Ovary (tissue), 10 donors: ENCODE measurements at places on chromosomes 2 and 18. TPM values are rescaled to one million over a fixed set of nuclear protein-coding genes. Genes with fewer than 3 reads are reported as not detected.

- peak; percentile 42 for DNase-seq
Measured at GRCh38 chr18:11909591-11910026, 1.5 kb upstream of the MPPE1 start.

NYAP2 gene
- not detected for total RNA-seq

SCN3A gene
- 0.20 TPM for total RNA-seq

- no peak for DNase-seq
Measured at GRCh38 chr2:232592772-232593395, 40.5 kb upstream of the EFHD1 start.

- DNase-seq = no peak
Measured at GRCh38 chr2:120360307-120360855, 14.4 kb downstream of the INHBB start.

GRCh38 chr2:11933854-11934253 is 187.4 kb downstream of the LPIN1 start:
- no peak for DNase-seq

DNAJC5G gene
- not detected for total RNA-seq

GRCh38 chr2:210113614-210114235 is 57.5 kb downstream of the KANSL1L start:
- DNase-seq = no peak

GRCh38 chr18:51211552-51211951 is 14.1 kb upstream of the MEX3C start:
- DNase-seq = no peak

DNA sequence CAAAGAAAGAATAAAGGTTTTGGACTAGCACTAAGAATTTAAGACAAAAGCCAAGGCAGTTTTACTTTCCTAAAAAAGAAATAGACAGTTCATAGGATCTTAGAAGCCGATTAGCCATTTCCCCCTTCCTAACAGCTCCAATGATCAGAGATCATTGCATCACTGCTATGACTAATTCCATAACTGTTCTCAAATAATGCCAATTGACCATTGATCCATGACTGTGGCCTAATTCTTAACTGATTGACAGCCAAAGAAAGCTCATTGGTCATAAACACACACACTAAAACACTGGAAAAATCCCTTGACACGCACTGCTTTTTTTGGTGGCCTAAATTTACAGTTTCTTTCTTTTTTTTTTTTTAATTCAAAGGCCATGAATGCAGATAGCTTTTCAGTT is 345.0 kb upstream of the ACVR2A start:
- DNase-seq = no peak

ARHGAP15 gene
- 2.4 TPM for total RNA-seq
